Activated CD4-positive, alpha-beta T cell treated with anti-CD3 and anti-CD28 coated beads for 1 hour (primary cell): ENCODE measurements at places on chromosomes 6 and 20.

DNA sequence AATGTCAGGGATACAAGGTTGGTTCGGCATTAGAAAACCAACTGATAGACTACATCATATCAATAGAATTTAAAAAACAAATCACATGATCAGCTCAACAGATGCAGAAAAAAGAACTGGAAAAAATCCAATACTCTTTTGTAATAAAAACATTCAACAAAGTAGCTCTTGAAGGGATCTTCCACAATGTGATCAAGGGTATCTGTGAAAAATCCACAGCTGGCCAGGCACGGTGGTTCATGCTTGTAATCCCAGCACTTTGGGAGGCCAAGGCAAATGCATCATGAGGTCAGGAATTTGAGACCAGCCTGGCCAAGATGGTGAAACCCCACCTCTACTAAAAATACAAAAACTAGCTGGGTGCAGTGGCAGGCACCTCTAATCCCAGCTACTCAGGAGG lies 63.1 kb downstream of the ASCC3 start:
- no peak for DNase-seq

DNA sequence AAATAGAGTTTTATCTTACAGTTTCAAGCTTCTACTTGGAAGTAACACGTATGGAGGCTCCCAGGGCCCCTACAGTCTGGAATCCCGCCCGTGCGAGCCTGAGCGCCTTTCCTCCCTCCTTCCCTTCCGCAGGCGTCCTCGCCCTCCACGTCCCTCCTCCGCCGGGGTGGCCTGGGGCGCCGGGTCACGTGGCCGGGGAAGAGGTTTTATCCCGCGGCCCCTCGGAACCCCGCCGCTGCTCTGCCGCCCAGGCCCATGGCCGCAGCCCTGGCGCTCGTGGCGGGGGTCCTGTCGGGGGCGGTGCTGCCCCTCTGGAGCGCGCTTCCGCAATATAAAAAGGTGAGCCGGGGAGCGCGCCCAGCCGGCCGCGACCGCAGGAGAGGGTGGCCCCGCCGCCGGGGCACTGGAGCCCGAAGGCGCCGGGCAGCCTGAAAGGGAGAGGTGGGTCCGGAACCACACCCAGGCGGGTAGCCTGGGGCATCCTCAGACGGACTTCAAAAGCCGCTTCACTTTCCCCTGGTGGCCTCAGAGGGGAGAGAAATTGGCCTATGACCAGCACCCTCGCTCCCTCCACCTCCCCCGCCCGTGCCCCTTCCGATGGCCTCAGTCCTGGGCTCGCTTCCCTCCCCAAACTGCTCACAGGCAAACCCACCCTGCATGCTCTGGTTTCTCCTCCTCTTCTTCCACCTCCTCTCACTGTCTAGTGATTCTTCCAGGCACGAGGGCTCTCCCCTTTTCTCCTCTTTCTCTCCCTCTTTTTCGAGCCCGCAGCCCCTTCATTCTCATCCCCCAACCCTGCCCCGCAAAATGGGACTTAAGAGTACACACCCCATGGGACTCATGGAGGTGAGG lies at the start of gene CLPSL2:
Gene CLPSL2 (plus strand): TSS at position 235 of the 852 bp plus-strand sequence. CDS start 21 bp downstream, at position 256.
- DNase-seq: no peak

GRCh38 chr6:22219925-22220324 lies 76.9 kb downstream of the PRL start:
- DNase-seq: no peak

DNA sequence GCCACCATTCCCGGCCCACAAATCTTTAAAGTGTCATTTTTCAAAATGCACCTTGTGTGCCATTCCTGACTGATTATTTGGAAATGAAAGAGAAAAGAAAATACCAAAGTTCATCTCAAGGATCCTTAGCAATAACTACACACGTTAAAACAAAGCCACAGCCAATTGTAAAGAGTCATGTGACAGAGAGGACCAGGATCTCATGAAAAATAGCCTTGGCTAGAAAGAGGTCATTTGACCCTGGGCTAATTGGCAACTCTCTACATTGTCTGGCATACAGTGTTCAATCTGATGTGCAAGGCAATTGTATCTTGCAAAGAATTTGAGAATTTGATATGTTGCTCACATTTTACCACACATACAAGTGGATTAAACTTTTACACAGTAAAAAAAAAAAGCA lies 31.6 kb upstream of the HLA-G start:
- DNase-seq: no peak

DNA sequence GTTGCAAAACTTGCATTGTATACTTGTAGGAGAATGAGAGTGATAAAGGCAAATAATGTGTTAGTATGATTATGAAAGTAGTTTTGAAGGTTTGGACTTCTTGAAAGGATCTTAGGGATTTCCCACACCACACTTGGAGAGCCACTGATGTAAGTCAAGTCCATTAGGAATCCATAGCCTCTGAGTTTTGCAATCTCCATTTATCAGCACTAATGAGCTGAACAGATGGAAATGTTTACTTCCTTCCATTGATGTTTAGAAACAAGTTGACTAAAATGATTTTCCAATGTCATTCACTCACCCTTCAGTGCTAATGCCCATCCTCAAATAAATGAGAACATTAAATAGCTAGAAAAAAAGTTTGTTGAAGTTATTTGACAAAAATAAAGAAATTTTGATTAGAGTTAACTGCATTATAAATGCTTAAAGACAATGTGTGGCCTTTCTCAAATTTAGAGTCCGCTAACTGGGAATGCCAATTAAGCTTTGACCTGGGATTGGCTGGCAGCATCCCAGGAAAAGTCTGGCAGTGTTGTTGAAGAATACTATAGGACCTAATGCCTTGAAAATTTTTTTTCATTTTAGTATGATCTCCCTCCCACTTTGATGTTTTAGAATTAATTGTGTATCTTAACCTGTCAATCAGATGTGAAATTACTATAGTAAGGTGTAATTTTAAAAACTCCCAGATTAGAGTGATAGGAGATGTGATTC lies 68.0 kb downstream of the SLC35F1 start:
- DNase-seq: no peak

- DNase-seq: no peak
Observed at GRCh38 chr6:15527838-15528617, 134.8 kb downstream of the DTNBP1 start.

- no peak for DNase-seq
Observed at GRCh38 chr6:141667580-141668309, 465.0 kb upstream of the GJE1 start.

DNA sequence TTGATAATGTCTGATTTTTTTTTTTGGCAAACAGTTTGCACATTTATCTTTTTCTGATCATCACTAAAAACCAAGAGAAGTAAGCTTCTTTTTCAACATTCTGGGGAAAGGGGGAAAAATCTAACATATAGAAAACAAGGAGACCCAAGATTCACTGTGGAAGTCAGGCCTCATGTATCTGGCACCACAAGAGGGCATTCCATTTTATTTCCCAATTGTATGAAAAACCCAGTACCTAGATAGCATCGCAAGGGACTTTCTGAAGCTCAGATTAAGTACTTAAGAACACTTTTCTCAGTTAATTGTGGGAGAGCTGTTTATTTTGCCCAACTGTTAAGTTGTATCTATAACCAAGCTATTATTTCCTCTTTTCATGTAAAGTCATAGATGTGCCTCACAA lies 152.9 kb downstream of the KLHL32 start:
- DNase-seq: no peak

DNA sequence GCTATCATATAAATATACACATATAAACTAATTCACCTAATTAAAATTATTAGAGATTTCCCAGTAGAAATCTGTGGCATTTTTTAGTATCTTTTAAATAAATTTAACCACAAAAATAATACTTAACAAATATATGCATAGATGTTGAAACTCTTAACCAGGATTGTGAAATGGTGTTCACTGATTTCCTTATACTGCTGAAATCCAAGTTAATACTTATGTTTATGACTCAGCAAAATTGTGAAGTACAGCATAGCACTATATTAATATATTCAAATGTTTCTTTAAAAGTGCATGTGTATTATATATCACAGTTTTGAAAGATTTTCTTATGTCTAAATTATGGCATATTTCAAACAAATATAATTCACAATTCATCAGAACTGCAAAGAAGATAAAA lies 328.2 kb upstream of the MANEA start:
- no peak for DNase-seq

- DNase-seq: no peak
Observed at GRCh38 chr6:75943381-75943780, 129.1 kb downstream of the IMPG1 start.

GRCh38 chr6:146741609-146742008 lies 142.8 kb downstream of the ADGB start:
- no peak for DNase-seq

DNA sequence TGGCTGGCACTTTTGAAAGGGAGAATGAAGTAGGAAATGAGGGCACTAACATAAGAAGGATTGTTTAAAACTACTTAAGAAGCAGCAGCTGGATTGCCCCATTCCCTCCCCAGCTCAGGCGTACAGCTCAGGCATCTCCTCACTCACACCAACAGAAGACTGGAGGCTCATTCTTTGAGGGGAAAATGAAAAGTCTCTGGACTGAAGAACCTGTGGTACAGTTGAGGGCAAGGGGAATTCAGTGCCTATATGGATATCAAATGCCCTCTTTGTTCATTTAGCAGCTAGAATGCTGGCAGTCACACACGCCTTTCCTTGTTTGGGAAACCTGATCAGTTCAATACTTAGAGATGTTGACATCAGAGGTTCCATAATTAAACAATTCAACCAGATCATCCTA lies 502.1 kb upstream of the SOX4 start:
- no peak for DNase-seq

GRCh38 chr6:30763618-30764489 lies 19.5 kb upstream of the IER3 start:
- no peak for DNase-seq

DNA sequence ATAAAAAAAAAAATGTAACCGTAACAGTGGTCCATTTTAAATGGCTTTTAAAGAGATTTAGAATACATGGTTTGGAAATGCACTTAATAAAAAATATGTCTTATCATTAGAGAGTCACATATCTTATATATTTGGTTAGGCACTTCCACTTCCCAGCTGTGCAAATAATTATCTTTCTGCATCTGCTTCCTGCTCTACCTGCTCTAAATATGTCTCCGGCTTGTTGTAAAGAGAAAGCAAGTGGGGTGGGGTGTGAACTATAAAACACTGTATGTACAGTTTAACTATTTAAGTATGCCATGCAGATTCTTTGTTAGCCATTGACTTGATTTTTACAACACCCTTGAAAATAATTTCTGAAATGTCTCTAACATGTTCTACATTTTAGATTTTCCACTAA lies 106.3 kb downstream of the NKAIN2 start:
- DNase-seq: no peak

DNA sequence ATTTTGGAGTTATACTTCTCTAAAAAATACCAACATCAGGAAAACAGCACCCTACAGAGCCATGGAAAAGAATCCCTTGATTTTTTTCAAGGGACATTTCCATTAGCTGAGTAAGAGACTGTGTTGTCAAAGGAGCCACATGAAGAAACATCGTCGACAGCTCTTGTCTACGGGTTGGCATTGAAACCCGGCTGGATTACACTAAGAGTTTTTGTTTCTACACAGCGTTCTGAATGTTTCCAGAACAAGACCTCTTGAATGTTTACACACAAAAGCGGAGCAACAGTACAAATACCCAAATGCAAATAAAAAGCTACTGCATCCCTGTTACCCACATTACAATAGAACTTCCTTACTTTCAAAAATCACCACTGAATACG lies 2.4 kb upstream of the MYLK4 start:
- no peak for DNase-seq

DNA sequence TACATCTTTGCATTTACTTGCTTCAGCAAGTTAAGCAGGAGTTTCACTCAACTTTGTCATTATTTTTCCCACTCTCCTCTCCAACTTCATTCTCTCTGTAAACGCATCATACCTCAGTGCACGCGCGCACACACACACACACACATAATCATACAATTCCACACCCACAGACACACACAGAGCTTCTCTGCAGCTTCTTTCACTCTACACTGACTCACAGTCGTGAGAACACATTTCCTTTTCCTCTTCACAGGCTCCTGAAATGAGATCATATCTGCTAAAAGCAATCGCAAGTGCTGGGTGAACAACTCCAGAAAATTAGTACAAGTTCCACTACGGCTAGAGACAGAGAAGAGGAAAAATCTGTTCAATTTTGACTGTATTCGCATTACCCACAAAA lies 215.4 kb downstream of the PTPRT start:
- no peak for DNase-seq

DNA sequence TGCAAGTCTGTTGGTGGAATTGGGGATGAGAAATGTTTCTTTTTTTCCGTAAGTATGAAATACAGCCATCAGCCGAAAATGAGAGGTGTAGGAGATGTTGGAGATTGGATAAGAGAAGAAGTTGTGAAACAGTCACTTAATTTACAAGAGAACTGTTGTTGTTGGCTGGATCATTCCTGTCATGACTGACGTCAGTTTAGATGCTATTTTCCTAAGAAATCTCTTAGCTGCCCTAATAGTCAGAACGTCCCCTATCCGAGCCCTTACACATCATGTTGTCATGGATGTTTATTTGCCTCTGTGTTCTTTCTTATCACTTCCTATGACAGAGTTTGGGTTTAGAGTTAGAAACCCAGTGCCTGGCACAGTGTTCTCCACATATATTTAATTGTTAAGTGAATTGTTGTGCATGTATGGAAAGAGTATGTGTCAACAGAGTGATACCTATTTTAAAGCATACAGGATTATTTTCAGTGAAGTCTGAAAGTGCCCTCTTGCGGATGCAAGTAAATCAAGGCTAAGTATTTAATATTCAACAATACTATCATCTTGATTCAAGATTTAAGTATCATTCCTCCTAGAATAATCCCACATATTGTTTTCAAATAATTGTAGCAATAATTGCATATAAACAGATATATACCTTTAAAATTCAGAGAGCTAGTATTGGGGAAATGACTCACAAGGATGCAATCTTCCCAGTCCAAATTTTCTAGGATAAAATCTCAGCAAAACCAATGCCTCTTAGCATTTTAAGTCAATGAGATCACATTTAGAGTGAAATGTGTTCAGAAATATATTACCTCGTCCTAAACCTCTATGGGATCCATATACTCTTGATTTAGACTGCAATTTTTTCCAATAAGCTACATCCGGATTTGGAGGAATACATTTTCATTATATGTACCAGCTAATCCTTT lies 309.9 kb upstream of the NOX3 start:
- no peak for DNase-seq

GRCh38 chr20:56826705-56827665 lies 197.9 kb downstream of the TFAP2C start:
- no peak for DNase-seq
